ENCODE measurements at places on chromosomes 2 and 18. TPM values are rescaled to one million over a fixed set of nuclear protein-coding genes. Genes with fewer than 3 reads are reported as not detected.

DNA sequence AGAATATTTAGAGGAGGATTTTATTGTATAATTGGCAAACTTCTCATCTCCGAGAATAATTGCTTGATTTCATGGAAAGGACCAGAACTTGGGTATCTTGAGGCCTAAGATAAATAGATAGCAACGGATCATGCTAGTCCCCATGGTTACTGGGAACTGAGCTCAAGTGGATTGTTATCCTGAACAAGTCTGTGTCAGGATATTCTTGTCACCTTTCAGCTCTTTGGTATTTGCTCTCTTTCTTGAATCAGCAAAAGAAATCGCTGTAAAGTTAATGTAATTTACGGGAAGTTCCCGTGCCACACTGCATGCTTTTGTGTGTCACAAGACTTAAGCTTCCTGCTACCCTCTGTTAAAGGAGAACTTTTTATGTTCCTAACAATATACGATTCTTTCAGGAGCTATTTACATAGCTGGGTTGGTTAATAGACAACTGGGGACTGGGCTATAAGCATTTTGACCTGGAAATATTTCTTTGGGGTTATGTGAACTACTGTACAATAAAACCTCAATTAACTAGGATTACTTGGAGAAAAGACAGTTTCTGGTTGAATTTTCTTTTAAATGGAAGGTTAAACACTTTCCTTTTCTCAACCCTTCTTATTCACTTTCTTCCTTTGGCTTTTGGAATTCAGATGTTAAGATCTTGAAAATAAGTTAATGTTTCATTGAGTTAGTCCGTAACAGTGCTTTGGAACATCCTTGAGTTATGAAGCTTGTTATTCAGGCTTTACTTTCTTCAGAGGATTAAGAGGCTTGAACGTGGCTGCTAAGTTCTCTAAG lies 151.2 kb downstream of the FMNL2 start:
- no peak for DNase-seq

FAHD2B gene
- total RNA-seq: 24.3 TPM

DNA sequence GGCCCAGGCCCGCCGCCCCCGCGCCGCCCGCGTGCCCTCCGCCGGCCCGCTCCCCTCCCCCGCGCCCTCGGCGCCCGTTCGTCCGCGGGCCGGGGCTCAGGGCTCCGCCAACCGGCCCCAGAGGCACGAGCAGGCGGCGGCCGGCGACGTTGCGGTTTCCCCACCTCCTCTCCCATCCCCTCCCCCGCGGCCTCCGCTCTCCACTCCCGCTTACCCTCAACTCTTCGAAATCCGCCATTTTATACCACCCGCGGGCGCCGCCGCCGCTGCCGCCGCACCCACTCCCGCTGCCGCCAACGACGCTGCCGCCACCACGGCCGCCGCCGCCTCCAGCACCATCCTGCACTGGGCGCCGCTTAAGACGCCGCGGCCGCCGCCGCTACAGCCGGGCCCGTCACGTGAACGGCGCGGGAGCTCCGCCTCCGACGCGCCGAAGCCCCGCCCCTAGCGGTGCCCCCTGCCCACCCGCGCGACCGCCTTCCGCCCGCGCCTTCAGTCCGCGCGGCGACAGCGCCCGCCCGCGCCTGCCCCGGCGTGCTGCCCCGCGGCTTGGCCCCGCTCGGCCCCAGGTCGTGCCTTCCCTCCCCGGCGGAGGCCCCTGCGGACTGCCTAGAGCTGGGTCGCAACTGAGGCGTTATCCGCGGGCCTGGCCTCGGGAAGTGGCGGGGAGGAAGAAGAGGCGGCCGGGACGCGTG lies at the start of the genes KATNAL2 and PIAS2:
Gene KATNAL2, plus strand, starts transcription at position 495 of the 695 bp plus-strand sequence. CDS start 29,271 bp downstream, outside the sequence.
Gene PIAS2, minus strand, starts transcription at position 400 of the 695 bp plus-strand sequence. Its CDS starts 162 bp downstream, at position 238.
- DNase-seq: peak; percentile 93

GRCh38 chr2:167200019-167200418 lies 311.7 kb downstream of the XIRP2 start:
- DNase-seq: no peak

STK36 gene
- 21.3 TPM for total RNA-seq

IL1F10 gene
- total RNA-seq: not detected

FLACC1 gene
- 1.4 TPM for total RNA-seq

DNA sequence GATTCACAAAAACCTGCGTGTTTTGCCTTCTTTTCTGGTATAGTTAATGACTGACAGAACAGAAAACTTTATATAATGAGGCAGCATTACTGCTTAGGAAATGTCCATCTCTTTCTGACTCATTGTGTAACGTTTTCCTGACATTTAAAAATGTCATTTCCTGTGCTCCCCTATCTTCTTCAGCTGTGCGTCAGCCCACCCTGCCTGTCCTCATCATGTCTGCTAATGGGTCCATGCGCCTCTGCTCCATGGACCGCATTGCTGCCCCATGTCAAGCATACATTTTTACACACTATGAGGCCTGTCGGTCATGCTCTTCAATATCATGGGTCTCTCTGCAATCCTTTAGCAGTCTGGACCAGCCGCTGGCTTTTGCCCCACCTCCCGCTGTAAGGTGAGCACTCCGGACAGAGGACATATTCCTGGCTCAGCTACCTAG lies 234.3 kb downstream of the CDCA7 start:
- no peak for DNase-seq

ALLC gene
- not detected for total RNA-seq

GRCh38 chr2:27914041-27914804 lies 23.7 kb downstream of the BABAM2 start:
- no peak for DNase-seq

CPO gene
- not detected for total RNA-seq

GCKR gene
- total RNA-seq: not detected

- no peak for DNase-seq
Observed at GRCh38 chr2:191714925-191715324, 37.0 kb downstream of the NABP1 start.

GRCh38 chr2:224379986-224380385 lies 21.9 kb downstream of the FAM124B start:
- DNase-seq: no peak

GRHL1 gene
- total RNA-seq: 1.2 TPM

LYPD6 gene
- not detected for total RNA-seq

DNA sequence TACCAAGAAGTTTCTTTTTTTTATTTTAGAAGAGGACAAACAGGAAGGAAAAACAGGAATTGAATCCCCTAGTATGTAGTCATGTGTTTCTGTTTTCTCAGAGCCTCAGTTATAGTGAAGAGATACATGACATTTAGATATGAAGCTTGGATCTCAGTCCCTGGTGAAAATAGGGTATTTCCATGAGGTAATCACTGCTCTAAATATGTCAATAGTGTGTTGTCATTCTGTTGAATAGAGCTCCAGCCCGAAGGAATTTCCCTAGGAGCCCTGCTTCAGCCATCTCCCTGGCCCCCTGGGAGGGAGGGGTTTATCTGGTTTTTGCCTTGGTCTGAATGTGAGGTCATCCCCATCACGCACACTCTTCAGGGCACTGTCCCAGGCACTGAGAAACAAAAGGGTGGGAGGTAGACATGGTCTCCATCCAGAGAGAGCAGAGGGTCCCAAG lies 47.1 kb upstream of the REL start:
- no peak for DNase-seq

DNA sequence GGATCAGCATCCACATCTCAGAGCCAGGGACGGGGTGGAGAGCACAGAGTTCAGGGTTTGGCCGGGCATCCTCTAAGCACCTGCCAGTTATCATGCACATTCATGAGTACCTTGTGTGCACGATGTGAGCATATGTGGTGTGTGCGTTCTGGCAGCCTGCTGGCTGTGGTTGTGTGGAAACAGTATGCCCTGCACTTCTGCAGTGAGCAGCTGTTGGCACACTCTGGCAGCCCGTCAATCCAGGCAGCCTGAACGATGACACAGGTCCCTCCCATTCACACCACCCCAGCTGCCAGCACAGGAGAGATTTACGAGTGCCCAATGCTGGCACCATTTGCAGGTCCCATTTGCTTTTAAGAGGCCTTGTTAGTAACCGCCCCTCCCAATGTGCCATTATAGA lies 74.2 kb downstream of the CD8B2 start:
- no peak for DNase-seq

DNA sequence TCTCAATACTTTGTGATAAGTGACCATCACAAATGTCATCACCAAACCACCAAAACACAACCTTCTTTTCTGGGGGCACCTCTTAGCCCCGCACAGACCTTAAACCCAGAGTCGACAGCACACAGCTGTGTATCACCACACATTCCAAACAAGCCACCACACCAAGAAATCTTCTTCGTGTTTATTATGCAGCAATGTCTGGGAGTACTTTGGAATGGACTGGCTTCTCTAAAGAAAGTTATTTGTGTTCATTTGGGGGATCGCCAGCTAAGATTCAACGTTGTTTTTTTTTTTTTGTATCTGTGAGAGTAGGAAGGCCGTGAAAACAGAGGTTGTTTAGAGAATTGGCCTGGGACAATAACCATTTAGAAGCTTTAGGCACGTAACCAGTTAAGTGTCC lies 1.1 kb upstream of the MTA3 start:
- DNase-seq: no peak

Data from activated CD4-positive, alpha-beta T cell treated with anti-CD3 and anti-CD28 coated beads, Interleukin-2, amount 10 ng/mL, durations not matched to agents 24 days and 14 days (primary cell).